ENCODE measurements at places on chromosomes 2 and 18. TPM values are rescaled to one million over a fixed set of nuclear protein-coding genes. Genes with fewer than 3 reads are reported as not detected.
A peak's percentile ranks its signal among the peaks of the same experiment; 100 is the strongest.

Gene GGCX
- 76.2 TPM for total RNA-seq

DNA sequence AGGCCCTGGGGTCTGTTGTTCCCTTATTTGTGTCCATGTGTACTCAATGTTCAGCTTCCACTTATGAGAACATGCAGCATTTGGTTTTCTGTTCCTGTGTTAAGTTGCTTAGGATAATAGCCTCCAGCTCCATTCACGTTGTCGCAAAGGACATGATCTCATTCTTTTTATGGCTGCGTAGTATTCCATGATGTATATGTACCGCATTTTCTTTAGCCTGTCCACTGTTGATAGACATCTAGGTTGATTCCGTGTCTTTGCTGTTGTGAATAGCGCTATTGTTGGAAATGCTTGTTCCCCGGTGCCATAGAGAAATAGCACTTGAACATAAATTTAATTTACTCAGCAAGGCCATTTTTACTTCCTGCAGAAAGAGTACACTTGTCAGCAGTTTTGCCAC is 51.3 kb upstream of the EPAS1 start:
- H3K27ac ChIP-seq, result no peak overlapping the region
- H3K4me1 ChIP-seq, result peaks cover 6% of the 10 kb centered on the region
- H3K27me3 ChIP-seq, result no peaks in the 10 kb centered on the region

- no peaks in the 10 kb centered on the region for H3K36me3 ChIP-seq
- no peaks in the 10 kb centered on the region for H3K27me3 ChIP-seq
- no peak overlapping the region for H3K27ac ChIP-seq
- no peak for DNase-seq
Measured at GRCh38 chr2:33633315-33633714, 34.2 kb upstream of the FAM98A start.

DNA sequence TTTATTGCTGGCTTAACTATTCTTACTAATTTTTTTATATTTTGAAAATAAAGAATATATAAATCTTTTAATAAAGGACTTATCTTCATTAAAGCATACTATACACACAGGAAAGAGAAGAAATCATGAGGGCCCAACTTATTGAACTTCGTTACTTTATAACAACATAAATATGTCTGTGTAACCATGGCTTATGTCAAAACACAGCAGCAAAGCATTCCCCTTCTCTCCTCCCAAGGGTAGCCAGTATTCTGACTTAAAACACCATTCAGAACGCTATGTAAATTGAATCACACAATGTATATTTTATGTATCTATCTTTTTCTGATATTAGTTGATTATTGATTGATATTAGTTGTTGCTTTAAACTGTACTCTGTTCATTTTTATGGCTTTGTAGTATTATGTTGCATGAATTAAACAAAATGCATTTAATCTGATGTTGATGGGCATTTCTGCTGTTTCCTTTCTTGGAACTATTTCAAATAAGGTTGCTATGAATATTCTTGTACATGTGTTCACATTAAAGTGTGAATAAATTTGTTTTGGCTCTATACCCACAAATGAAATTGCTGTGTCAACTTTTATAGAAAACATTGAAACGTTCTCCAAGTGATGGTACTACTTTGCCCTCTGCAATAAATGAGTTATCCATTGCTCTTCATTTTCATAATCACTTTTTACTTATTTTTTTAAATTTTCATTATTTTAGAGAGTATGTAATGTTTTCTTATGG is 188.7 kb downstream of the RND3 start:
- no peaks in the 10 kb centered on the region for H3K4me1 ChIP-seq
- no peak overlapping the region for H3K27ac ChIP-seq
- H3K27me3 ChIP-seq, result no peaks in the 10 kb centered on the region

DNA sequence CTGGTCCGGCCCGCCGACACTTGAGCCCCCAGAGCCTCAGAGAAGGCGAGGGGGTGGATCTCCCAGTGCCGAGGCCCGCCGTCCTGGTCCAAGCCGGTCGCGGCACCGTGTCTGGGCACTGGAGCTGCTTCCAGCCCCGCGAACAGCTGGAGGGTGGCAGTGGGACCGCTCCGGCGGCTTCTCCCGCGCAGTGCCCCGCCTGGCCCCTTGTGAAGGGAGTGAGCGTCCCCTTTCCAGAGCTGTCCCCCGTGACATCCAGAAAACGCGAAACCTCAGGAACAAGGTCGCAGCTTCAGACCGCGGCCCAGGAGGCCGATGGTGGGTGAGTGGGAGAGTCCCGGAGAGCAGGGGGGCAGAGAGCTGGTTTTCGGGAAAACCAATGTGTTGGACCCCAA is 579 bp upstream of the EMX1 start:
- no peaks in the 10 kb centered on the region for H3K36me3 ChIP-seq
- H3K4me1 ChIP-seq, result peaks cover 5% of the 10 kb centered on the region
- peak overlapping the region; percentile 84 for H3K4me3 ChIP-seq
- peak; percentile 69 for DNase-seq
- H3K27me3 ChIP-seq, result peaks cover 86% of the 10 kb centered on the region

DNA sequence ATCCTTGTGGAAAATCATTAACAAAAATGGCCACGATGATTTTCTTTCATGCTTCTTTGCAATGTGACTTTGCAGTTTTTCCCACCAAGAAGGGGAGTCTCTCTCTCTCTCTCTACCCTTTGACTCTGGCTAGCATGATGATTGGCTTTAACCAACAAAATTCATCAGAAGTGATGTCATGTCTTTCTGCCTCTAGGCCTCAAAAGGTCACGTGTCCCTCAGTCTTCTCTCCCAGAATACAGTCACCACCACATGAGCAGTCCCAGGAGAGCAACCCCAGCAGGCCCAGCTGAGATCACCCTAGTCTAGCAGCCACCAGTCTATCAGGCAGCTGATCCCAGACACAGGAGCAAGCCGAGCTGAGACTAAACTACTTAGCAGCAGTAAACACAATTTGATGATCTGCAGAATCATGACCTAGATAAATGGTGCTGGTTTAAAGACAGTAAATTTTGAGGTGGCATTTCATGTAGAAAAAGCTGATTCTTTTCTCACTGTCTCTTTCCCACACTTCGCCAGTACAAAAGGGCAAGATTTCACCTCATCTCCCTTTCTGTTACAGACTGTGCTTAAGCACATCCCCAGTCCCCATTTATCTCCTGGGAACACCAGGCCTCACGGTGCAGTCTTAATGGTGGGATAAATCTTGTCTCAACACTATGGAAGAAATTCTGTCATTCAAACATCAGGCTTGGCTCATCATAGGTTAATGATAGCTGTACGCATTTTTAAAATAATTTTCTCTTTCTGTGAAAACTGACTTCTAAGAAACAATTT is 132.7 kb downstream of the SCG2 start:
- H3K27me3 ChIP-seq, result peaks cover 7% of the 10 kb centered on the region
- H3K36me3 ChIP-seq, result peaks cover 3% of the 10 kb centered on the region
- H3K4me1 ChIP-seq, result no peaks in the 10 kb centered on the region
- no peak overlapping the region for H3K4me3 ChIP-seq

DNA sequence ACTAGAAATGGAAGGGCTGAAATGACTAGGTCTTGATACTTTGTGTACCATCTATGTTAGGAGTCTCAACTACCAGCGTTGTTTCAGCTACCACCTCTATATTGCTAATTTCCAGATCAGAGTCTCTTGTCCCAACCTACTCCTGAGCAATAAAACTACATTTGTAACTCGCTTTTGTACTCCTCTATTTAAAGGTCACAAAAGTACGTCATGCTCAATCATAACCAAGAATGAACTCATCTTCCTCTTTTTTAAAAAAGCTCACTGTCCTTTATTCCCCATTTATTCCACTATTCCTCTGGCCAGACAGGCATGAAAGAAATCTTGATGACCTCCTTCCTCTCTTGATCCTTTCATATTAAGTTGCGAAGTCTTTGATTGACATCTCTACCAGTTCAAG is 11.2 kb upstream of the MATN3 start:
- H3K36me3 ChIP-seq, result peaks cover 24% of the 10 kb centered on the region
- H3K27ac ChIP-seq, result no peak overlapping the region
- no peaks in the 10 kb centered on the region for H3K4me1 ChIP-seq
- H3K27me3 ChIP-seq, result no peaks in the 10 kb centered on the region
- H3K4me3 ChIP-seq, result no peak overlapping the region

GRCh38 chr2:58562276-58562675 is 321.2 kb upstream of the FANCL start:
- no peak for DNase-seq
- no peaks in the 10 kb centered on the region for H3K4me1 ChIP-seq
- H3K27ac ChIP-seq, result no peak overlapping the region
- H3K36me3 ChIP-seq, result no peaks in the 10 kb centered on the region
- H3K4me3 ChIP-seq, result no peak overlapping the region

- no peaks in the 10 kb centered on the region for H3K4me1 ChIP-seq
- H3K36me3 ChIP-seq, result no peaks in the 10 kb centered on the region
- no peak overlapping the region for H3K4me3 ChIP-seq
- DNase-seq, result no peak
Measured at GRCh38 chr2:106596844-106597243, 109.7 kb downstream of the CD8B2 start.

GRCh38 chr18:56910967-56911366 is 235.9 kb upstream of the BOD1L2 start:
- H3K4me1 ChIP-seq, result no peaks in the 10 kb centered on the region
- H3K27me3 ChIP-seq, result no peaks in the 10 kb centered on the region
- H3K27ac ChIP-seq, result no peak overlapping the region
- H3K4me3 ChIP-seq, result no peak overlapping the region
- H3K36me3 ChIP-seq, result no peaks in the 10 kb centered on the region

DNA sequence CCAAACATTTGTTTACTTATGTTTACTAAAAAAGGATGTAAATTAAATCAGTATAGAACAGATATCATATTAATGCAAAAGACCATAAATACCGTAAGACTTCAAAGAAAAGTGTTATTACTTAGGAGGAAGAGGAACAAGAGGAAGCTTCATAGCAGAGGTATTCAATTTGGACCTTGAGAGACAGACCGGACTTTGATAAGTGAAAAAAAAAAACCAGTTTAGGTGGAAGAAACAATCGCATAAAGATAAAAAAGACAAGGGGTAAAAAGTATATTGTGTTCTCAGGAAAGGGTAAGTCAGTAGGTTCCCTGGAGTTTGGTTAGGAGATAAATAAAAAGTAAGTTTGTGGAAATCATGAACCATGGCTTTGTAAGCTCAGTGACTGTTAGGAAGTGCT is 17.6 kb downstream of the PELI1 start:
- no peaks in the 10 kb centered on the region for H3K27me3 ChIP-seq
- peaks cover 20% of the 10 kb centered on the region for H3K4me1 ChIP-seq
- H3K27ac ChIP-seq, result no peak overlapping the region
- DNase-seq, result no peak
- H3K4me3 ChIP-seq, result no peak overlapping the region
- peaks cover 19% of the 10 kb centered on the region for H3K36me3 ChIP-seq

- no peaks in the 10 kb centered on the region for H3K36me3 ChIP-seq
- H3K27me3 ChIP-seq, result no peaks in the 10 kb centered on the region
- no peak overlapping the region for H3K27ac ChIP-seq
- H3K4me1 ChIP-seq, result no peaks in the 10 kb centered on the region
Measured at GRCh38 chr2:183068561-183068960, 10.0 kb upstream of the DUSP19 start.

DNA sequence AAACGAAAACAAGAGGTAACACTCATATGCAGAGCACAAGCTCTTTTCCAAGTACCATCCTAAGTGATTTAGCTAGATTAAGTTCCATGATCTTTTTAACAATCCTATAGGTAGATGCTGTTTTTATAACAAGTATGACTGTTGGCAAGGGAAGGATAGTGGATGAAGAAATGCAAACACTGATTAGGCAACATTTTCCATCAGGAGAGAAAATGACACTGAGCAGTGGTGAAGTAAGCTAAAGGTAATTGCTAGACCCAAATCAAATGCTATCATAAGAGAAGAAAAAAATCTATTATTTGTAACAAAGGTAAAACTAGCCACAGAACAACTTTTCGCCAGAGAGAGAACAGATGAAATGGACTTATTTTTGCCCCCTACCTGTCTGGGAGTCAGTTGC is 34.3 kb upstream of the BARD1 start:
- no peaks in the 10 kb centered on the region for H3K4me1 ChIP-seq
- no peaks in the 10 kb centered on the region for H3K36me3 ChIP-seq
- DNase-seq, result no peak
- H3K27me3 ChIP-seq, result no peaks in the 10 kb centered on the region

- DNase-seq, result no peak
- H3K27ac ChIP-seq, result no peak overlapping the region
- H3K4me3 ChIP-seq, result no peak overlapping the region
Measured at GRCh38 chr2:121094101-121094500, 190.9 kb downstream of the TFCP2L1 start.

GRCh38 chr2:139403948-139404347 is 623.8 kb upstream of the NXPH2 start:
- no peak overlapping the region for H3K4me3 ChIP-seq
- DNase-seq, result no peak
- no peaks in the 10 kb centered on the region for H3K4me1 ChIP-seq
- H3K36me3 ChIP-seq, result no peaks in the 10 kb centered on the region
- no peak overlapping the region for H3K27ac ChIP-seq

- no peak overlapping the region for H3K27ac ChIP-seq
- H3K36me3 ChIP-seq, result peaks cover 48% of the 10 kb centered on the region
- H3K4me3 ChIP-seq, result no peak overlapping the region
- H3K27me3 ChIP-seq, result no peaks in the 10 kb centered on the region
- DNase-seq, result no peak
Measured at GRCh38 chr2:174171686-174172445, 76.5 kb downstream of the OLA1 start.

Measured in type B pancreatic cell (in vitro differentiated cells).